Stimulated activated CD4-positive, alpha-beta T cell treated with anti-CD3 and anti-CD28 coated beads, TNF-alpha, amount 100 ng/mL, for 1 hour (primary cell): ENCODE measurements at places on chromosomes 6 and 20.

GRCh38 chr6:166127624-166128472 is 39.8 kb downstream of the TBXT start:
- no peak for DNase-seq

- DNase-seq: no peak
Measured at GRCh38 chr6:146974351-146974750, 229.9 kb upstream of the STXBP5 start.

DNA sequence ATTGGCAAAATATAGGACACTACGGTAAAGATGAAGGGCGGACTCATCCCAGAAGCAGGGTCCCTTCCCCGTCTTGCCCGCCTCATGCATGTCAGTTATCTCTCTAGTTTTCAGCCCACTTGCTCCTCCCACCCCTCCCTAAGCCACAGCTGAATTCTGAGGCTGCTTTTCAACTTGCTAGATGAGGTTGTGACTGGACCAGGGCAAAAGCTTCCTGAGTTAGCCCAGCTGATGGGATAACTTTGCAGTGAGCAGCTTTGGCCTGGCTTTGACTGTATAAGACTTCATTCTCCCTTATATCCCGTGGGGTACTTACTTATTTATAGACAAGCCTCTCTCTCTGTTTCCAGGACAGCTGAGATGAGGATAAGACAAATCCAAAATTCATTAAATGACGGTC is 23.2 kb downstream of the GHRH start:
- DNase-seq: no peak

- no peak for DNase-seq
Measured at GRCh38 chr6:24387818-24388217, 14.9 kb upstream of the MRS2 start.

- DNase-seq: no peak
Measured at GRCh38 chr20:2871111-2871465, 2.2 kb upstream of the PTPRA start.

- DNase-seq: no peak
Measured at GRCh38 chr6:5083813-5084359, 1.3 kb upstream of the PPP1R3G start.

- DNase-seq: no peak
Measured at GRCh38 chr6:26309731-26310142, 55.3 kb upstream of the BTN3A2 start.

DNA sequence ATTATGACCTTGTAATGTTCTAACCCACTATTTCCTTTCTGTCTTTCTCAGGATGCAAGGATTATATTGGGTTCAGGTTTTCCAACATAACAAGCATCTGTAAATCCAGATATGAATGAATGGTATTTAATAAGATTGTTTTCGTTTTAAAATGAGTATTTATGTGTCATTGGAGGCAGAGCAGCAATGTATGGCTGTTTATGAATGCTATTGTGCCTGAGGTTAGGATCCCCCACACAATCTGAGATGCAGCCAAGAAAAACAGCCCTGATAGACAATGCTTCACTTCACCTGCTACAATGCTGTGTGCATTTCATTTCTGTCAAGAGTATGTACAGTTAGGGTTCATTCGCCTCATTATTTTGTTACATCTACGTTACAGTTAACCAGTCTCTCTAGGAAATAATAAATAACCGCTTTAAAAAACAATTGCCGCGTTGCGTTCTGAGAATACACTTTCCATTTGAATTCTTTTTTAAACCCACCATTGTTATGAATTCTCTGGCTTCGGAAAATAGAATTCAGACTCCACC is 19.6 kb downstream of the TFAP2A start:
- DNase-seq: no peak

DNA sequence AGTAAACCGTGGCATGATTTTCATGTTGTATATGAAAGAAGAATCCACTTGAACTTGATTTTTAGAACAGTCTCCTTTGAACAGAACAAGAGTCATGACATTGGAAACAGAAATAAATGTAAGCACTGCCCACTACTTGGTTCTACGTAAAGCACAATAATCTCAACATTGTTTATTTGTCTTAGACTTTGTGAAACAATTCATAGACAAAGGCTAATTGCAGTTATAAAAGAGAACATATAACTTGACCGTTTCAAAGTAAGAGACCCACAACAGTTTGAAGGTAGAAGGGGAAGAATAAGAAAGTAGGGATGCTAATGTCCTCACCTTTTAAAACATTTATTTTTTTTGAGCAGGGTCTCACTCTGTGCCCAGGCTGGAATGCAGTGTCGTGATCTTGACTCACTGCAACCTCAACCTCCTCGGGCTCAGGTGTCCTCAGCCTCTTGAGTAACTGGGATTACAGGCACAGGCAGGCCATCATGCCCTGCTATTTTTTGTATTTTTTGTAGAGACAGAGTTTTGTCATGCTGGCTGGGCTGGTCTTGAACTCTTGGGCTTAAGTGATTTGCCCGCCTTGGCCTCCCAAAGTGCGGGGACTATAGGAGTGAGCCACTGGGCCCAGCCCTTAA is 71.1 kb downstream of the POPDC3 start:
- no peak for DNase-seq

GRCh38 chr6:71287038-71287437 is 1.6 kb upstream of the OGFRL1 start:
- no peak for DNase-seq

- DNase-seq: no peak
Measured at GRCh38 chr6:170423814-170424603, 117.5 kb downstream of the FAM120B start.

DNA sequence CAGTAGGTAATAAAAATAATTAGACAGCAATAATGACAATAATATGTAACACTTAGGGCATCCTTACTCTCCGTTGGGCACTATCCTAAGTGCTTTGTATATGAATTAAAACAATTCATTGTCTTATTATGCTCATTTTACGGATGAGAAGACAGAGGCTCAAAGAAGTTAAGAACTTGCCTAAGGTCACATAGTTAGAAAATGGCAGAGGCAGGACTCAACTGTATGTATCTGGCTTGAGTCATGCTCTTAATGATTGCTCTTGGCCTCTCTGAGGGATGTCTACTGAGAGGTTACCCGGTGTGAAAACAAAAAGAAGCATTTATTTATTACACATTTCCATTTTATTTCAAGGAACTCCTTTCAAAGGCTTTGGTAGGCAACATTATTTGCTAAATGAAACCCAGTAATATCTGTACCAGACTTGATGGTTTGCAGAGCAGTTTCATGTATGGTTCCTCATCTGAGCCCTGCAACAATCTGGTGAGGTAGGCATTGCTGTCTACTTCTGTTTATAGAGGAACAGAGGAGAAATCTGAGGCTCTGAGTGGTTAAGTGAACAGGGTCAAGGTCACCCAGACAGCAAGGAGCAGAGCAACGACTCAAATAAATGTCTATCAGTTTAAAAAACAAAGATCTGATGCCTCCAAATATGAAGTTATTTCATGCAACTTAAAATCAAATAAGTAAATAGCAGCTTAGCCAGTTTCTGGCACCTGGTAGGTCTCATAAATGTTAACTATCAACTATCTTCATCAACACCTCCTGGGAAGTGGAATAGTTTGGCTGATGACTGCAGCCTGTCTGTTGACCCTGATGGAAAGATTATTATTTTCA is 4.2 kb upstream of the PARD6B start:
- DNase-seq: no peak

- no peak for DNase-seq
Measured at GRCh38 chr6:107077710-107078109, 37.6 kb downstream of the BEND3 start.

DNA sequence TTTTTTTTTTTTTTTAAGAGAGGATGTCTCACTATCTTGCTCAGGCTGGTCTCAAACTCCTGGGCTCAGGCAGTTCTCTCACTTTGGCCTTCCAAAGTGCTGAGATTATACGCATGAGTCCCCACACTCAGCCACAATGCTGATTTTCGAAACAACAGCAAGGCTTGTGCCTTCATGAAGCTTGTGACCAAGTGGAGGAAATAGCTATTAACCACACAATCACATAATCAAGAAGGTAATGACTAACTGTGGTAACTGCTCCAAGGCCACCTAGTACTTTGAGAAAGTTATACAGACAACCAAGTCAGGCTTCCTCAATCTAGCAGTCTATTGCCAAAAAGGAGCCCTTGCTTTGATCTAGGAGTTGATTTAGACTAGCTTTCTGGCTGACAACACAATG is 46.3 kb downstream of the SOD2 start:
- DNase-seq: no peak

DNA sequence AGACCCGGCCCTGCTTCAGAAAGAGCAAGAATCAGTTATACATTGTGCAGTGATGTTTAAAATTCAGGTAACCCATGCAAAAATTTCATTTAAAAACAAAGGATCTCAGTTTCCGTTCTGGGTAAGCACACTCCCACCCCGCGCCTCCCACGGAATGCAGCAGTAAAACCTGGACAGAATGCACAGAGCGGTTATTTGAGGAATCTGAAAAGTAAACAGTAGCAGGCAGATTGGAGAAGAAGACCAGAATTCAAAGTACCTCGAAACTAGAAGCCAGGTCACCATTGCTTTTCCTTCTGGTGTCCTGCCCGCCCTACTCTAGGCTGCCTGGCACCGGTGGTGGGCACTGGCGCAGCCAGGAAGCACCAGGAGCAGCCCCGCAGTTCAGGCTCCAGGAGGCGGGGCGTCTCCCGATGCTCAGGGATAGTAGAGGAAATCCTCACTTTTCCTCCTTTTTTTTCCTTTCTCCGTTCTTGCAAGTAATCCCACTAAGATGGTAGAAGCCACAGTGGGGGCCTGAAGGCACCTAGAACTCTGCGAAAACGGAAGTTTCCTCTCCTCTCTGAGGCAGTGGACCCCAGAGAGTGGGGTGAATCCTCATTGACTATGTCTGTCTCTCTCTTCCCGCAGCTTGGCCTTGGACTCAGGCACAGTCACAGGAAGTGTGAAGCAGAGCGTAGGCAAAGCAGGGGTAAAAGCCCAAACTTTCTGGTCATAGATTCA is 28.3 kb downstream of the METTL24 start:
- no peak for DNase-seq

DNA sequence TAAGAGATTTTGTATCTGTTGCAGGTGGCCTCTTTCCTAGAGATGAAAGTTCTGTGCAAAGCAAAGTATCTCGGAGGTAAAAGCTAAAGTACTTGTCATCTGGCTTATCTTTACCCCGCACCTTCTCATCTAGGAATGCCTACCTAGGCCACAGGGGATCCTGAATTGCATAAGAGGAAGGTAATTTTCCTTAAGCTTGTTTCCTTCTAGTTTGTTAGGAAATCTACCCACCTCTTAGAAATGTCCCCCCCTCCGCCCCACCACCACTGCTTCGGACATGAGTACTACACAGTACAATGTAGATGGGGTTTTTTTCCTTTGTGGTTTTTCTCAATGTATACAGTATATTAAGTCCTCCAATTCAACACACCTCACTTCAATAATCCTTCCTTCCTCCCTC is 21.5 kb downstream of the FOXC1 start:
- DNase-seq: no peak

- DNase-seq: no peak
Measured at GRCh38 chr6:129695373-129696027, 14.5 kb downstream of the ARHGAP18 start.

DNA sequence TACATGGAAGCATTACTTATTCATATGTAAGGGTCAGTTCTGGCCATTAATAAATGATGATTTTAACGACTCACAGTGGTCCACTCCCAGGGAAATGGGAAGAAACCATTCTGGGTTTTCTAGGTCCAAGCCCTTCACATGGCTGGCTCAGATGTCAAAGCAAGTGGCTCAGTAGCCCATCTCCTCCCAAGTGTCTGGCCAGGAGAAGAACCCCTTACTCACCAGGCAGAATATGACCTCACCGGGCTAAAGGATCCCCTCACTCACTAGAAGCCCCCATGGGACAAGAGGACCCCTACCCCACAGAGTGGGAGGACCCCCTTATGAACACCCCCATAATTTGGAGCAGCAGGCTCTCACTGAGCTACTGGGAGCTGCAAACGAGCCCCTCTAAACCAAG is 34.0 kb downstream of the PREX1 start:
- no peak for DNase-seq

DNA sequence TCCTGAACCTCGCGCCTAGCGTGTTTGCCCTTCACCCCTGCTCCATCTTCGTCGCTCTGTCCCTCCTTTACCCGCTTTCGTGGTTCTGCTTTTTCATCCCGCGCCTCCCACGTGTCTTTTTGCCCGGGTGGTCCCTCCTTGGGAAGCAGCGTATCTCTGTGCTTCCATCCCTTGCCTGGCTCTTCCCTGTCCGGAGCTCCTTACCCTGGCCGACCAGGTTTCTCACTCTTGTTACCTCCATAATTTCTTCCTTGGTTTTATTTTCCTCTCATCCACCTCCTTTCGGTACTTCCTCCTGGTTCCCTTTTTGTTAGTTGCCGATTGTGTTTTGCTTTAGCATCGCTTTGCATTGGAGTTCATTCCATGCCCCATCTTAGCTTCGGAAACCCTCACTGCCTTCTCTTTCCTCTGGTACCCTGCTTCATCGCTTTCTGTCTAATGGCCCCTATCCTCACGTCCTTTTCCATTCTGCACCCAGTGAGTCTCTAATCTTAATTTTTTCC is 735 bp downstream of the FAM135A start:
- no peak for DNase-seq

DNA sequence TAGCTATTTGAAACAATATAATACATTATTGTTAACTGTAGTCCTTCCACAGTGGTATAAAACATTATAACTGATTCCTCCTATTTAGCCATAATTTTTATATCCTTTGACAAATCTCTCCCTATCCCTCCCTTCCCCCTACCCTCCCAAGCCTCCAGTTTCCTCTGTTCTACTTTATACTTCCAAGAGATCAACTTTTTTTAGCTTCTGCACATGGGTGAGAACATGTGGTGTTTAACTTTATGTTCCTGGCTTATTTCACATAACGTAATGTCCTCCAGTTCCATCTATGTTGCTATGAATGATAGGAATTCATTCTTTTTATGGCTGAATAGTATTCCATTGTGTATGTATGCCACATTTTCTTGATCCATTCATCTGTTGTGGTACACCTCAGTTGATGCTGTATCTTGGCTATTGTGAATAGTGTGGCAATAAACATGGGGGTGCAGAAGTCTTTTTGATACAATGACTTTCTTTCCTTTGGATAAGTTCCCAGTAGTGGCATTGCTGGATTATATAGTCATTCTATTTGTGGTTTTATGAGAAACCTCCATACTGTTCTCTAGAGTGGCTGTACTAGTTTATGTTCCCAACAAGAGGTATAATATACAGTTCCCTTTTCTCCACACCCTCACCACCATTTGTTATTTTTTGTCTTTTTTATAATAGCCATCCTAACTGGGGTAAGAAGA is 205.0 kb downstream of the KCNQ5 start:
- no peak for DNase-seq

GRCh38 chr6:101876431-101876830 is 482.9 kb downstream of the GRIK2 start:
- no peak for DNase-seq

- DNase-seq: no peak
Measured at GRCh38 chr6:24214984-24215383, 89.0 kb downstream of the NRSN1 start.
